ENCODE measurements at places on chromosomes 1 and 21. TPM values are rescaled to one million over a fixed set of nuclear protein-coding genes. Genes with fewer than 3 reads are reported as not detected.

The HP1BP3 gene
- polyA plus RNA-seq = 76.6 TPM

The NOC2L gene
- 33.5 TPM for polyA plus RNA-seq

The CDC42SE1 gene
- 49.2 TPM for polyA plus RNA-seq

The TMCC2 gene
- polyA plus RNA-seq = 1.5 TPM

The HEYL gene
- polyA plus RNA-seq = 6.0 TPM

The SEMA4A gene
- 4.1 TPM for polyA plus RNA-seq

The KCNT2 gene
- polyA plus RNA-seq = 0.31 TPM

The IGSF21 gene
- polyA plus RNA-seq = 0.25 TPM

The FMOD gene
- polyA plus RNA-seq = 35.6 TPM

The PKLR gene
- not detected for polyA plus RNA-seq

The CCSAP gene
- 0.61 TPM for polyA plus RNA-seq

The MSH4 gene
- not detected for polyA plus RNA-seq

Data from stomach (tissue), 19 donors.